Stimulated activated CD4-positive, alpha-beta T cell treated with anti-CD3 and anti-CD28 coated beads, Interleukin-12 subunit alpha, Interleukin-12 subunit beta, amount 100 ng/mL, for 24 hours (primary cell): ENCODE measurements at places on chromosomes 1 and 21.
A peak's percentile ranks its signal among the peaks of the same experiment; 100 is the strongest.

- DNase-seq = no peak
Measured at GRCh38 chr1:177082855-177083693, 81.4 kb downstream of the ASTN1 start.

DNA sequence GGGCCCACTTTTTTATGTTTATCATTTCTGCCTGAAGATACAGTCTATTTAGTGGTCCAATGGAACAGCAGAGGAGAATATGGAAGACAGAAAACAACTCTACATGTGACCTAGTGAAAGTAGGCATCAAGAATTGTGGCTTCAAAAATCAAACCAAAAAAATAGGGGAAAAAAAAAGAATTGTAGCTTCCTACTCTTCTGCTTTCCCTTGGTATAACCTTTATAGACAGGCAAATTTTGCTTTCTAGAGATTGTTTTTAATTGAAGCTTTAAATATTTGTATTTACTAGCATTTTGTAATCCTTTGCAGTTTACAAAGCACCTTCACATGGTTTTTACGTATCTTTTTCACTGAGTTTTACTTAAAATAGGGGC is 14.3 kb downstream of the PDIK1L start:
- DNase-seq = no peak

- DNase-seq = no peak
Measured at GRCh38 chr1:18139198-18139981, 31.8 kb downstream of the IGSF21 start.

- DNase-seq = no peak
Measured at GRCh38 chr1:47211796-47212269, 20.2 kb downstream of the TAL1 start.

- DNase-seq = no peak
Measured at GRCh38 chr1:47555306-47555705, 117.5 kb downstream of the FOXD2 start.

DNA sequence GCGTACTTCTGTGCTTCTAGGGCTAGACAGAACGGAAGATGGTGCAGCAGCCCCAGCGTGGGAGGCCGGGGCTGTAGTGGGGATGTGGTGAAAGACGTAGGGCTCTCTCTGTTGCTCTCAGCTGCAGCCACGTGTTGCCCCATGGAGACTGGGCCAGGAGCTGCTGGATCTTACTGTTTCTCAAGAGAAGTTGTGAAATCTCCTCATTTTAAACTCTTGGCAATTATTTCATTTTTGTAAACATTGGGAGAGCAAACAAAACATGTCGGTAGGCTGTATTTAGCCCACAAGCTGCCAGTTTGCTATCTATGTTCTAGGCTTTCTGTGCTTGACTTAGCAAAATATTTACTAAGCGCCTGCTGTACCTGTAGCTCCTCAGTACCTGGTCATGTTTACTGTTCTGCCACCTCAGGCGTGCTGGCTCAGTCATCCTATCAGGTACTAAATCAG is 15.9 kb upstream of the ELOA start:
- DNase-seq = no peak

- no peak for DNase-seq
Measured at GRCh38 chr1:208161005-208161404, 83.2 kb downstream of the PLXNA2 start.

DNA sequence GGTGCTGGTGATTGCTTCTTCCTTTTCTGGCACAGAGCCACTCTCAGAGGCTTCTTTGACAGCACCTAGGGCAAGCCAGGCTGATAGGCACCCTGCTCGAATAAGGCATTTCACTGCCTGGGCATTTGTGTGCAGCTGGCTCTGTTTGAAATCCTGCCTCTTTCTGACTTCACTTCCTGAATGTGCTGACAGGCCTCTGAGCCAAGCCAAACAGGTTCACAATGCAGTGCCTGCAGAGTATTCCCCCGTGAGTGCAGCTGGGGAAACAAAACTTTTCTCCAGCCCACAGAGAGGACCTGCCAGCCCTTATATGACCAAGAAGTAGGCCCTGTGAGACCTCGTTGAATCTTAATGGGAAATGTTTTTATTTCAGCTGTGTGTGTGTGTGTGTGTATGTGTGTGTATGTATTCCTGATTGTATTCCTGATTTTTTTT is 10.4 kb downstream of the JUN start:
- DNase-seq = no peak

DNA sequence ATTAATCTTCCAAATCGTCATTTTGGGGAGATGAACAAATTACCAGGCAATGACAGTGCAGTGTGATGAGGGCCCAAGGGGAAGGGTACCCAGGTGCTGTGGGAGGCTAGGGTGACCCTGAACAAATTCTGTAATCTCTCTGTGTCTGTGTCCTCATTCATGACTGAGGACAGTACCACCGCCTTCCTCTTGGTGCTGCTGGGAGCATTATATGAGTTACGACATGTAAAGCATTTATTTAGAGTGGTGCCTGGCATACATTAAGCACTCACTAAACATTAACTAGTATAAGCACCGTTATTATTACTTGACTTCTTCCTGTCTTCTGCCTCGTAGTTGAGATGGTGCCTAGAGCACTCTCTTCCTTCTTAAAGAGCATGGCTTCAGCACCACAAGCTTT is 468.2 kb upstream of the VAMP3 start:
- DNase-seq = no peak

GRCh38 chr21:19850157-19850556 is 1148.1 kb upstream of the NCAM2 start:
- no peak for DNase-seq

- DNase-seq = no peak
Measured at GRCh38 chr1:160007577-160008200, 24.1 kb downstream of the PIGM start.

- DNase-seq = peak; percentile 55
Measured at GRCh38 chr1:65148548-65149350, 746 bp downstream of the AK4 start.

DNA sequence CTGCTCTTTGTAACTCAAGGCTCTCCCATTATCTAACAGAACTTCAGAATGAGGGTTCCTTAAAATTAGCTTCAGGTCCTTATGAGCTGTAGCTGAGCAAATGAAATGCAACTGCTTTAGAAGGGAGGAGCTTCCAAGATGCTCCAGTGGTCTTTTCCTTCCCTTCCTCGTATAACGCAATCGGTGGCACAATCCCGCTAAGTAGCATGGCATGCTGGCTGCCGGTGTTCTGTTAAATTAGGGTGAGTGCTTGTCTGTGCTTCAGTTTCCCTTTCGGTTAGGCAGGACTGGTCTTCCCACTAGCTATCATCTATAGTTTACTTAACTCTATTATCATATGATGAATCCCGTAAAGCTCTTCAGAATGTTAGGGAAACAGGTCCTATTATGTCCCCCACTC is 917 bp downstream of the KIAA0040 start:
- no peak for DNase-seq

DNA sequence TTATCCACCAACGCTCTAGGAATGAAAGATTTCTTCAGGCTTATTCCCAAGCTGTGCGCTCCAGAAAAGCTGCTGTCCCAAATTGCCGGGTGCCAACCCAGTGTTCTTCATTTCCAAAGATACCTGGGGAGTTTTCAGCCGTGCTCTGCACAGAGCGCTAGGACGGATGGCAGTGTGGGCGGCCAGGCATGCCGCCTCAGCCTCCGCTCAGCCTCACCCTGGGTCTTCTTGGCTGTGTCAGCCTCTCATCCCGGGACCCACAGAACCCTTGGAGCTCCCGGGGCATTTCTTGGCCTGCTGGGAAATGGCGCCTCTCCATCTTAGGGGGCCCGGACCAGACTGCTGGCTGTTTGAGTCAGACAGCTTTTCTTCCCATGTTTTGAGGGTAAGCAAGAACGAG is 116.9 kb upstream of the SLC25A33 start:
- no peak for DNase-seq

GRCh38 chr1:234769986-234770795 is 160.2 kb upstream of the IRF2BP2 start:
- no peak for DNase-seq

DNA sequence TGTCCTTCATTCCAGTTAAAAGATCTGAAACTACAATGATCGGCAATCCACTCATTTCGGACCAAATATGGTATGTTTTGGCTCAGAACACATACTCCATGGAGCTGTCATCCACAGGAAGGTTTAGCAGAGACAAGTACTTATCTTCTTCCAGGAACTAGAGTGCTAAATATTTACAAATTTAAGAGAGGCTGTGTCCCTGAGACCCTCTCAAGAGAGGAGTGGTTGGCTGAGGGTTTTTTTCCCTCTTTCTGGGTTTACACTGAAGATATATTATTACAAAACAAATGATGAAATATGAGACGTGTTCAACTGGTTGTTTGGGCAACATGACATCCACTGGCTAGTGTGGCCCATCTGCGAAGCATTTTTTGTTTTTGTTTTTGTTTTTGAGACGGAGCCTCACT is 25.9 kb upstream of the NID1 start:
- no peak for DNase-seq

GRCh38 chr1:156704930-156705320 is 458 bp downstream of the CRABP2 start:
- no peak for DNase-seq

GRCh38 chr1:37430103-37430985 is 44.0 kb upstream of the ZC3H12A start:
- no peak for DNase-seq

DNA sequence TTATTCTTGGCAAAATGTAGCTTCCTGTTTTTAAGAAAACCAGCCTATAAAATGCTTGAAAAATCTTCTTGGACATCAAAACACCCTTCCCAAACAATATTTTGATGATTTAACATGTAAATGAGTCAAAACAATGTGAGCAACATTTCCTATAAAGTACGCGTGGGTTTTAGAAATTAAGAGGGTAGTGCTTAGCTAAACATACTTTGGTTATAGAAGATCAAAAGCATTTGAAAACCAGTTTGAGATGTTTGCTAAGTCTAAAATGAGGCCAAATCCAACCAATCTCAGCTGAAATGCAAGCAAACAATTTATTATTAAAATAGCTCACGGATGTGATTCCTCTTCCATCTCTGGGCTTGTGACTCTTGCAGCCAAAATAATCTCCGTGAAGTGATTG is 350.4 kb downstream of the TGFB2 start:
- no peak for DNase-seq

DNA sequence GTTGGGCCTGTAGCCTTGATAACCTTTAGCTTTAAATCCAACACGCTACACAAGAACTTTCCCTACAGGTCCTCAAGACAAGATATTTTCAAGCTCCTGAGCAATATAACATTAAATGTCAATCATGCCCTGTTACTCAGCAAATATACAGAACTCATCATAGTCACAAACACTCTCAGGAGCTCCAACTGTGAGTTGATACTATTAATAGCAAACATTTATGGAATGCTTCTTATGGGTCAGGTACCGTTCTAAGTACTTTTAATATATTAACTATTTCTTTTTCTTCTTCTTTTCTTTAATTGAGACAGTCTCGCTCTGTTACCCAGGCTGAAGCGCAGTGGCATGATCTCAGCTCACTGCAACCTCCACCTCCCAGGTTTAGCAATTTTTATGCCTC is 10.1 kb downstream of the EYA3 start:
- no peak for DNase-seq

DNA sequence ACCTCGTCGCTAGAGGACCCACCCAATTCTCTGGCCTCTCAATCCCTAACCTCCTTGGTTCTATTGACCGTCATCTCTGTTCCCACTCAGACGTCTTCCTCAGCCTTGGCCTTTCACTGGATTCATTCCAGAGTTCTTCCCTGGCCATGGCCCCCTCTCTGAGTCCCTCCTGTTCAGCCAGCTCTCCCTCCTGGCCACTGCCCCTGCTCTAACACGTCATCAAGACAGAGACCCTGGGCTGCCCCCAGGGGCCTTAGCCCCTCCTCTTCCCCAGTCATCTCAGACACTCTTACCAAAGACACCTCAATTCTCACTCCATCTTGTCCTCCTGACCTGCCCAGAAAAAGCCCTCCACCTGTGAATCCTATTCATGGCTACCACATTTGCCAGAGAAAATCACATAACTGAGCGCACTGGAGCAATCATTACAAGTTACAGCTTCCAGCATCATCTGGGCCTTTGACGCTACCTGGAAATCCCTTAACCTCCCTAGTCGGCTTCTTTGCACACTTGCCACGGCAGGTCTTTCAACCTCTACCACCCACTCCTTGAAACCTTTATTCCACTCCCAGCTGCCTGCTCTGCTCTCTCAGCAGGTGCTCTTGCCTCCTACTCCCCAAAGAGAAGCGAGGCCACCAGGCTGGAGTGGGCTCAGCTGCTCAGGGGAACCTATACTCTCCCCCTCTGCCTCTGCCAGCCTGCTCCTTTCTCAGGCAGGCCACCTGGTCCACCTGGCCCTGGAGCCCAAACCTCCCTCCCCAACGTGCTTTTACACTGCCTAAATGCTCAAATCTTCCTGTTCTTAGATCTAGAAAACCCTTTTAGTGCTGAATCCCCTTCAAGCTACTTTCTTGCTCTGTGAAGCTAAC is 14.0 kb downstream of the DCST2 start:
- no peak for DNase-seq

DNA sequence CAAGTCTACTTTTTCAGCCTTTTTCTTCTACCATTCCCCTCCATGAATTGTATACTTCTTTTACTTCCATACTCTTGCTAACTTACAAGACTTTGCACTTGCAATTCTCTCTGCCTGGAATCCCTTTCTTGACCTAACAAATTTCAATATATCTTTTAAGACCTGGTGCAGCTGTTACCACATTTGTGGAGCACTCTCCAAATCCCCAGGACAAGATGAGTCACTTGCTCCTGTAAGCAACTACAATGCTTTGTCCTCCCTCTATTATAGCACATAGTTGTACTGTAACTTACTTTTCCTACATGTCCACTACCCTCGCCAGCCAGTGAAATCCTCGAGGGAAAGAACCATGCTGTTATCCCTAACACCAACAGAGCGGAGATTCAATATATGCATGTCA is 43.1 kb downstream of the WARS2 start:
- no peak for DNase-seq

DNA sequence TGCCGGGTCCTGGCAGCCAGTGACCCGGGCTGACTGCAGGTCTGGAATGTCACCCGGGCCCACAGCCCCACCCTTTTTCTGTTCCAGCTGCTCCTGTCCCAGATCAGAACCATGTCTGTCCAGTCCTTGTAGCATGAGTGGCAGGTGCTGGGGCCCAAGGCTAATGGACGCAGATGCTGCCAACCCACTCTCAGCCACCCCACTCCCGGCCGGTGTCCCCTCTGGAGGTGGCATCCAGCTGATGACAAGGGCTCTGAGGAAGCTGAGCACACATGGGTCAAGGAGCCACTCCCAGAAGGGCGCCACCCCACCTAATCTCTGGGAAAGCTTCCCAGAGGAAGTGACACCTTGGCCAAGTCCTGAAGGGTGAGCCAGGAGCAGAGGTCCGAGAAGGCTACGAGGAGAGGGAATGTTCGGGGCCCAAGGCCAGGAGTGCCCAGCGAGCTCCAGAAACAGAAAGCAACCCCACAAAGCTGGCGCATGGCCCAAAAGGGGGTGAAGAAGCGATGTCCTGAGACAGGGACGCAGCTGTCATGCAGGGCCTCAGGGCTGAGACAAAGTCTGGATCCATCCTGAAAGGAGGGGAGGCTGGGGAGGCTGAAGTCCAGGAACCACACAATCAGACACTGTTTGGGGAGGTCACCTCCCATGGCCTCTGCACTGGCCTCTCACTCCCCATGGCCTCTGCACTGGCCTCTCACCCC is 39.5 kb downstream of the ACOT7 start:
- no peak for DNase-seq
